Thymus (tissue), 14 donors: ENCODE measurements at places on chromosomes 2 and 18. TPM values are rescaled to one million over a fixed set of nuclear protein-coding genes. Genes with fewer than 3 reads are reported as not detected.

DNA sequence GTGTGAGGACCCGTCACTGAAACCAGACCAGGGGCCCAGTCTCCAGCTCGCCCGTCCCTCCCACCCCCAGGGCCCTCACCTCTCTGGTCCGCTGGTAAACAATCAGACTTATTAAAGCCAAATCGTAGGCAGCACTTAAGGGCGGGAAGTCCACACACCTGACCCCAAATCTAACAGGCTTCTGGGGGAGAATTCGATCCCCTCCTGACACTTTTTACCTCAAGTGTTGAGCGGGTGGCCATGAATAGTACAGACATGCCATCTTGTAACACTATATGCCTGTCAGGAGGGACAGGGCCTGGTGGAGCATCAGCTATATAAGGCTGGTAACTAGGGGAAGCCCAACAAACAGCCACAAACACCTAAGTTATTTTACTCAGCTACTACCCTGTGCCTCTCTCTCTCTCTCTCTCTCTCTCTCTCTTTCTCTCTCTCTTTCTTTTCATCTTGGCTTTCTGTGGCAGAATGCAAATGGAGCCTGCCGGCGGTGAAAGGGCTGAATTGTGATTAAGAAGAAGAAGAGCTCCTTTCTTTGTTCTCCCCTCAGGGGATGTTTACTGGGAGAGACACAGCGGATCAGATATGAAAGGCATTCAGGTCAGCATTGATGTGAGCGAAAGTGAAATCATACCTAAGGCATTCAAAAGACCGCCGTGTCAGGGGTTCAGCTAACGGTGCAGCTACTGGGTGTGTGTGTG lies 9.5 kb downstream of the ZEB2 start:
- peak; percentile 52 for DNase-seq

CRACDL gene
- 1.9 TPM for total RNA-seq

GRCh38 chr2:27016801-27017325 lies 15.9 kb upstream of the TMEM214 start:
- DNase-seq, result no peak

DNA sequence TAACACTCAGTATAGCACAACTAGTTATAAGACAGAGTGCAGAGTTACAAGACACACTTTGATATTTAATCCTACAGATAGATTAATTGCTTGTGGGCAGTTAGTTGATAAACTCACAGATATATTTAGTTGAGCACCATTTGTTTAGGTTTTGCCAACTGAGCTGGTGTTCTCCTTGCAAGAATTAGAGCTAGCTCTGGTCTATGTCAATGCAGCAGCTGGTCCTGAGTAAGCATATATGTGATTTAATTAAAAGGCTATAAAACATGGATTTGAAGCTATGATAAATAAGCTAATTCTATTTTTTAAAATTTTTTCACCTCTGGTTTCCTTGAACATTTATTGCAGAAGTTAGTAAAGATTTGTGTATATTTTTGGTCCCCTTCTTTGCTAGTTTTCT lies 35.6 kb downstream of the GPD2 start:
- DNase-seq, result no peak

GRCh38 chr2:209933499-209934483 lies 68.6 kb upstream of the RPE start:
- DNase-seq, result no peak

PLEKHH2 gene
- total RNA-seq, result 0.66 TPM

DNA sequence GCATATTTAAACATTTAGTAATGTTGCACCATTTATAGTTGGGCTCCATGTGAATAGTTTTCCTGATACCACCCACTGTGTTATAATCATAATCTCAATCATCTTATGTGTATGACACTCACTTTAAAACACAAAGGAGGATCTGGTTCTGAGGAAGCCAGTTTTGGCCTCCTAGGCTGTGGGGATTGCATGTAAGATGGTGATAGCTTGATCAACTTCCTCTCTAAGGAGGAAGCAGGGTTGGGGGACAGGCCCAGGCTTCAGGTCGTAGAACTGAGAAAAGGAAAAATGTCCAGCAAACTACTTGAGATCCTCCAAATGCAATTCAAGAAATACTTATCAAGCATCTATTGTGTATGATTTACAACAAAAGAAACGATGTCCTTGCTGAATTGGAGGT lies 4.9 kb upstream of the PPM1B start:
- DNase-seq, result no peak

EDAR gene
- total RNA-seq, result 0.33 TPM

- DNase-seq, result no peak
Observed at GRCh38 chr18:36485772-36486171, 188.3 kb downstream of the FHOD3 start.

- no peak for DNase-seq
Observed at GRCh38 chr2:221204699-221205098, 367.4 kb downstream of the EPHA4 start.

- DNase-seq, result no peak
Observed at GRCh38 chr2:119941981-119942513, 70.8 kb upstream of the EPB41L5 start.

PSD4 gene
- 81.8 TPM for total RNA-seq

GRCh38 chr18:73948497-73948896 lies 199.1 kb downstream of the FBXO15 start:
- no peak for DNase-seq

ELOA2 gene
- not detected for total RNA-seq

DNA sequence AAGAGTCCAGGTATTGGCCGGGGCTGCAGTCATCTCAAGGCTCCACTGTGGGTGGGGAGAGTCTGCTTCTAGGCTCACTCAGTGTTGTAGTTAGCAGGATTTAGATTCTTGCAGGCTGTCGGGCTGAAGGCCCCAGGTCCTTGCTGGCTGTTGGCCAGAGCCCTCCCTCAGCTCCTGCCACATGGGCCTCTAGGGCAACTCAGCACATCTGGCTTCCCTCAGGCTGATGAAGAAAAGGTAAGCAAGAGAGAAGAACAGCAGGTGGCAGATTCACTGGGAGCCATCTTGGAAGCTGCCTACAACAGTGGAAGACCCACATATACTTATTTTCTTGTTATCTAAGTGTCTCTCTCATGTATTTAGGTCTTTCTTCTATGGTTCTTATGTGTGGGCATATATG lies 4.3 kb downstream of the MRPS9 start:
- no peak for DNase-seq

ANKRD44 gene
- total RNA-seq, result 72.9 TPM

CKAP2L gene
- 14.1 TPM for total RNA-seq

- no peak for DNase-seq
Observed at GRCh38 chr2:129766374-129766993, 213.0 kb upstream of the RAB6C start.

- no peak for DNase-seq
Observed at GRCh38 chr2:45354776-45355175, 256.3 kb downstream of the SRBD1 start.

SGPP2 gene
- total RNA-seq, result 5.4 TPM

NPPC gene
- 8.5 TPM for total RNA-seq

DNA sequence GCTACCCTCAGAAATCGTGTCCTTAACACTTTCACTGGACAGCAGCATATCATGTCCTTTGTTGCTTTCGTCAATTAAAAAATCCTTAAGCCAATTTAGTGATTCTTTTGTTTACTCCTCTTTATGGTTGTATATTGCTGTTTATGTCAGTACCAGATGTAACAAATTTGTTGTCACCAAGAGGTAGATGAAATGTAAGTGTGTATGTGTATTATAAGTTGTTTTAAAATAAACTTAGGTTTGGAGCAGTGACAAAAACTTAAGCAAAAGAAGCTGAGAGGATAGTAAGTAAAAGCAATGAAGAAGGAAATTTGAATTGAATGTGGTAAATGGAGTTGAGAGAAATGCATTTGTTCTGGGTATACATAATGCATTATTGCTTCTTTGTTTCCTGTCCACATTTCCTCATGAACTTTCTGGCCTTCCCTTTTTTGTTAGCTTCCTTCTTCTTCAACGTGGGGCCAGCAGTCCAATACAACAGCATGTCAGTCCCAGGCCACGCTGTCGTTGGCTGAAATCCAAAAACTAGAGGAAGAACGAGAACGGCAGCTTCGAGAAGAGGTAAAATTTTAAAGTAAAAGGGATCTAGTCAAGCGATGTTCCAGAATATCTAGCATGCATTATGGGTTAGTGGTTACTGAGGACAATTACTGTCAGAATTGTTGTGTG lies 30.5 kb upstream of the SNORC start:
- DNase-seq, result no peak

DNA sequence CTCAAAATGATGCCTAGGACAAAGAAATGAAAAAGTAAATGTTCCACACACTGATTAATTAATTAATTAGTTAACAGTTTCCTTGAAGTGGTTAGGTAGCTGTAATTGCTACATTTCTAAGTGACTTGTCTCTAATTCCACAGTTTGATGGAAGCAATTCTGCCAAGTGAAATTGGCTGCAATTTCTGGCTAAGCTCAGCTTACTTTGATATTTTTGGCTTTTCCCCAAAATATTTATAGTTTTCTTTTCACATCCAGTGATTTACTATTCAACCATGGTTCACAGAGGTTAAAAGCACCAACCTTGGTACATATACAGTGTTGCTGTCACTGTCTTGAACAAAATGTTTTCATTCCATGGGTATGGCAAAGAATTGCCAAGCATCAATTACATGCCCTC lies 459.5 kb upstream of the CDH20 start:
- DNase-seq, result no peak

DNA sequence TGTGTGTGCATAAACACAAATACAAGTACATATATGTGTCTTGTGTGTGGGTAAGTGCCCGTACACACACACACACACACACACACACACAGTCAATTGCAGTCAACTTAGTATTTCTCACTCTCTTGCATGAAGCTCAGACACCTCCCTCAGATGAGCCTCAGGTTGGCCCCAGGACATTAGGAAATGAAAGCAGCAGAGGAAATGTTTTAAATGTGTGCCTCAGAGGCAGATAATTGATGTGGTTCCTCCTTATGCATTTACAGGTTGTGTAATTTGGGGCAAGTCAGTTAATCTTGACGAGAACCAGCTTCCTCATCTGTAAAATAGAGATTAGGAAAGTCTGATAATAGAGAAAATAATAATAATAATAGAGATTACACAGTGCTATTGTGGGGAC lies 814.0 kb upstream of the ID2 start:
- DNase-seq, result peak; percentile 35

YWHAQ gene
- total RNA-seq, result 117 TPM

DNA sequence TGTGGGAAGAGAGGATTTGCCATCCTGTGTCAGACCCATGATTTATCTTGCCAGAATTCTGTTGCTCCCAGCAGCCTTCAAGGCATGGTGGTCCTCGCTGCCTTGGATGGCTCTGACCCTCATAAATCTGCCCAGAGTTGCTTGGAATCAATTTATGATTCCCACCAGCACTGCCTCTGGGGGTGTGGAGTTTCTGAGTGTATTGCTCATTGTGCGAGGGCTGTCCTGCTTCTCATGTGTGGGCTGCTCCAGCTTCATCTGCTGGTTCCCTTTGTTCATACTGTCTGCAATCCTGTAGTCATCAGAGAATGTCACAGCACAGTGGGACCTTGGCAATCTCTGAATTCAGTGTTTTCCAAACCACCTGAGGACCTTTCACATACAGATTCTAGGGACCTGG lies 139.8 kb downstream of the CLIP4 start:
- no peak for DNase-seq

GRCh38 chr2:100978582-100979191 lies 23.4 kb upstream of the RPL31 start:
- no peak for DNase-seq

- DNase-seq, result no peak
Observed at GRCh38 chr2:203993560-203993959, 57.0 kb downstream of the ICOS start.

GRCh38 chr2:10329880-10330699 lies 27.4 kb downstream of the HPCAL1 start:
- peak; percentile 30 for DNase-seq

DNA sequence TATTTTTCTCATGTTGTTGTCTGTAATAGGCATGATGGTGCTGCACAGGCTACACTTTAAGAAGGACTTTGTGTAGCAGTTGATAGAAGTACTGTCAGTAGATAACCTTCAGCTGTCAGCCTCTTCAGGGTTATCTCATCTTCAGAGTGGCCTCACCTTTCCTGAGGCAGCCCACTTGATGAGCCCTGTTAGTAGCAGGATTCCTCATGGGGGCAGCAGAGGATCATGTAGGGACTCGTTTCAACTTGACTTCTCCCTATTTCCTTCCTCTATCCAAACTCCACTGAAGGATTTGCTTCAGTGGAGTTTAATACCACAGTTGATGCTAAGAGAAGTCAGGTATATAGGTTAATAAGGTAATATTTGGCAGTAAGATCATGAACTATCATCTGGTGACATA lies 530.3 kb upstream of the FSIP2 start:
- no peak for DNase-seq

DNA sequence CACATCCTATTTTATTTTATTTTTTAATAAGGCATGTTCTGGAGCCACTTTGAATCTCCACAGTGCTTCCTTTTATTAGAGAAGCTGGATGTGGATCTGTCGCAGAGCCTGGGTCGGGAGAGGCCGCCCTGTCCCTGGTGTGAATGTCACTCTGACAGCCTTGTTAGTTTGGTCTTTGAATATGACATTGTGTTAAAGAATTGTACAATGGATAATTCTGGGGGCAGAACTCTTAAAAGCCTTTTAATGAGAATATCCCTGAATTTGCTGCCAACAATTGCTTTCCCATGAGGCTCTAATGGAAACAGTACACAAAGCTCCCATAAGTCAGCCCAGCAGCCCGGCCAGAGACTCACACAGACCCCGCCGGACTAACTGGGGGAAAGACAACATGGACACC lies 82.4 kb downstream of the MTCL1 start:
- DNase-seq, result no peak

- DNase-seq, result no peak
Observed at GRCh38 chr2:20576598-20577115, 74.2 kb downstream of the HS1BP3 start.

KLHL30 gene
- total RNA-seq, result 0.05 TPM

THAP4 gene
- total RNA-seq, result 36.8 TPM

SERPINB12 gene
- 2.6 TPM for total RNA-seq

- no peak for DNase-seq
Observed at GRCh38 chr2:44369392-44369791, 7.6 kb downstream of the CAMKMT start.

FBLN7 gene
- total RNA-seq, result 6.0 TPM

DNA sequence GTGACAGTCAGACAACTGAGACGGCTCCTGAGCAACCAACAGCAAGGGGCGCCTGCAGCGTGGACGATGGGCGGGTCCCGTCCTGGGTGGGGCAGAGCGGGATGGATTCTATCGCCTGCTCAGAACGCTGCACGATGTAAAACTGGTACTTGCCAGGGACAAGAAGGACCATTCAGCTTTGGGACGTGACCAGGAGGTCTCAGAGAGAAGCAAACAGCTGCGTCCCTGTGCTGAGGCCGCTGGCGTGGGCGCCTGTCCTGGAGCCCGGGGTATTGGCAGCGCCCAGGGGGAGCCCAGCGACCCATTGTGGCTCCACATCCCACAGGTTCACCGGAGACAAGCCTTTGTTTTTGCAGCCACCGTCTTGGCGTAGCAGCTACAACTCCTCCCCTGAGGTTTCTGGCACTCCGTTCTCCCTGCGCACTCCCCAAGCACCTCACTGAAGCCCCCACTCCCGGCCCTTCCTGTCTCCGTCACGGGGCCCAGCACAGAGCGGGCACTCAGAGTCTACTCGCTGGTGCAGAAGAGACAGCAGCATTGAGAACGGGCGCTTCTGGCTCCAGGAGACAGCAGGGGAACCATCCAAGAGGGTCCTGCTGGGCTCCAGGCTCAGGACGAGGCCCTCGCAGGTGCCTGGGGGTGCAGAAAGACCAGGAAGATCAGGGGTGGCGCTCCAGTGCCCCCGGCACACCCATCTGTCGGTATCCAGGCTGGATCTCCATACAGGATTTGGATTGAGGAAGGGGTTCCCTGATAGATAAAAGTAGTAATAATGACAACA lies 22.1 kb upstream of the KCNG2 start:
- DNase-seq, result no peak

GRCh38 chr18:8450013-8450412 lies 159.2 kb upstream of the RAB12 start:
- DNase-seq, result no peak
